ENCODE measurements at places on chromosomes 11 and 22.

GRCh38 chr11:73359930-73360742 lies 16.1 kb upstream of the RELT start:
- DNase-seq, result peak; percentile 34

GRCh38 chr11:71463331-71464211 lies 10.6 kb downstream of the NADSYN1 start:
- DNase-seq, result no peak

GRCh38 chr11:75262436-75262835 lies 21.9 kb downstream of the TPBGL start:
- no peak for DNase-seq

DNA sequence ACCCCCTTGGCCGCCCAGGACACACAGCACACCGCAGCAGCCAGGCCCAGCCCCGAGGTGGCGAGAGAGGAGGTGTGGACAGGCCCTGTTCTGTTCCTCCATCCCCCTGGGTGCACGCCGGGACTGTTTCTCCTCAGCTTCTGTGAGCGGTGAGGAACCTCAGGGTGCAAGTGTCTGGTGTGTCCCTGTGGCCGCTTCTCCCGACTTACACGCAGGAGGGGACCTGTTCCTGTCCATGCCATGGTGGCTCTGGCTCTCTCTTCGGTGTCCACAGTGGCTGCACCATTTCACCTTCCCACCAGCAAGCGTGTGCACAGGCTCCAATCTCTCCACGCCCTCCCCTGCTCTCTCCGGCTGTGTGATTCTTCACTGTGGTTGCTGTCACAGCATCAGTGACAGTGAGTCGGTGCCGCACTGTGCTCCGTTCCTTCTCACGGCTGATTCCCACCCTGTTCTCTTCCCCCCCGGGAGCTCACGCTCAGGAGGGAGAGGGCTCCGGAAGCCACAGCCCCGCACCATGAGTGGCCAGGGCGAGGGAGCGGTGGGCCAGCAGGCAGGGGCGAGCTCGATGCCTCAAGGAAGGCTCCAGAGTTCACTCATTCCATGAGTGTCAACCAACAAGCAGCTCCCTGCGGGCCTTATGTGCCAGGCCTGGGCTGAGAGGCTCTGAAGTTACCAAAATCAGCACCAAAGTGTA lies 18.6 kb upstream of the WNT7B start:
- no peak for DNase-seq

GRCh38 chr11:120612513-120613263 lies 101.1 kb downstream of the GRIK4 start:
- no peak for DNase-seq

DNA sequence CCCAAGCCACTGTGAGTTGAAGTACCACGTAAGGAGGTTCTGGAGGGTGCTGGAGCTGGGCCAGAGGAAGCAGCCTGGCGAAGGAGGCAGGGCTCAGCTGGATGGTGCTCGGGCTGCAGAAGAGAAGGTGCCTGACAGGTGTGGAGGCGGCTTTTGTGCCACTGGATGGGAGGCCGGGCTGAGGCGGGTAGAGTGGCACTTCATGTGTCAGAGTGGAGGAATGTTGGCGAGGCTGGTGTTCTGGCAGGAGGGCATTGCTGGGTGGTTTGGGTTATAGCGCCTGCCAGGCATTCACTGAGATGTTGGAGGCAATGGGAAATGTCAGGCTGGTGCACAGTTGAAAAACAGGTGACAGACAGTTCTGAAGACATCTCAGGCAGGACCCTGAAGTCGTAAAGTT lies 24.2 kb downstream of the UBE2L3 start:
- no peak for DNase-seq

GRCh38 chr11:95571718-95572260 lies 217.8 kb downstream of the FAM76B start:
- DNase-seq, result no peak

GRCh38 chr11:1139441-1140083 lies 18.2 kb upstream of the MUC5AC start:
- no peak for DNase-seq

DNA sequence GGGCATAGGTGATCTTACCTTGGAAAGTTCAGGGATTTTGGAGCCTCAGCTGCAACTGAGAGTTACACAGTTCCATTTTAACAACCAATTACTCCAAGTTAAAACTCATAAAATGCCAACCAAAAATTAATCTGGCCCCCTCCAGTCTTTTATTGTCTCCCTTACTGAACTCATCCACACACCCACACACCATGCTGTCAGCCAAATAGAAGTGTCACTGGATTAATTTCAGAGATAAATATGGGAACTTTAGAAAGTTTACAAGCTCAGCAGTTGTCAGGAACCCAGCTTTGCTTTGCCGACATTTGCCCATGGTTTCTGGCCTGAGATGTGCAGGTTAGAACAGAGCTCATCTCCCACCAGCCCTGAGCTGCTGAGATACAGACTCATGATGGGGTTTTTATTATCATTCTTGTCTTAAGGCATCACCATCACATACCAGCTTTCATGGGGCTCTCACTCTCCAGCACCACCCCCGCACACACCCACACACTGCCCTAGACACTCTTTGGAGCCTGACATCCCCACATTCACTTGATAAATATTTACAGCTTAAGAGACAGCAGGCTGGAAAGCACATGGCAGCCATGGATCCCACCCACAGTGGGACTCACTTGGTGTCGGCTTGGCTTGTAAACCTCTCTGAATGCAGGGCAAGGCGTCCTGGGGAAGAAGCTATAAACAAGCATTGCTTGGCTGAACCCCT lies 23.7 kb upstream of the CTR9 start:
- DNase-seq, result no peak

- no peak for DNase-seq
Measured at GRCh38 chr11:132576706-132577105, 955.6 kb downstream of the OPCML start.

DNA sequence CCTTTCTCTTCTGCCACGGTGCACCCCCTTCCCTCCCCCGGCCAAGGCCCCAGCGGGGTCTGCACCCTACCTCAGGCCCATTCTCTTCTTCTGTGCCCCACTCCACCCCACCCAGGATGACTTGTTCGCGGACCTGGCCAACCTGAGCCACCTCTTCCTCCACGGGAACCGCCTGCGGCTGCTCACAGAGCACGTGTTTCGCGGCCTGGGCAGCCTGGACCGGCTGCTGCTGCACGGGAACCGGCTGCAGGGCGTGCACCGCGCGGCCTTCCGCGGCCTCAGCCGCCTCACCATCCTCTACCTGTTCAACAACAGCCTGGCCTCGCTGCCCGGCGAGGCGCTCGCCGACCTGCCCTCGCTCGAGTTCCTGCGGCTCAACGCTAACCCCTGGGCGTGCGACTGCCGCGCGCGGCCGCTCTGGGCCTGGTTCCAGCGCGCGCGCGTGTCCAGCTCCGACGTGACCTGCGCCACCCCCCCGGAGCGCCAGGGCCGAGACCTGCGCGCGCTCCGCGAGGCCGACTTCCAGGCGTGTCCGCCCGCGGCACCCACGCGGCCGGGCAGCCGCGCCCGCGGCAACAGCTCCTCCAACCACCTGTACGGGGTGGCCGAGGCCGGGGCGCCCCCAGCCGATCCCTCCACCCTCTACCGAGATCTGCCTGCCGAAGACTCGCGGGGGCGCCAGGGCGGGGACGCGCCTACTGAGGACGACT lies 15.9 kb downstream of the RTN4RL2 start:
- DNase-seq, result peak; percentile 25

DNA sequence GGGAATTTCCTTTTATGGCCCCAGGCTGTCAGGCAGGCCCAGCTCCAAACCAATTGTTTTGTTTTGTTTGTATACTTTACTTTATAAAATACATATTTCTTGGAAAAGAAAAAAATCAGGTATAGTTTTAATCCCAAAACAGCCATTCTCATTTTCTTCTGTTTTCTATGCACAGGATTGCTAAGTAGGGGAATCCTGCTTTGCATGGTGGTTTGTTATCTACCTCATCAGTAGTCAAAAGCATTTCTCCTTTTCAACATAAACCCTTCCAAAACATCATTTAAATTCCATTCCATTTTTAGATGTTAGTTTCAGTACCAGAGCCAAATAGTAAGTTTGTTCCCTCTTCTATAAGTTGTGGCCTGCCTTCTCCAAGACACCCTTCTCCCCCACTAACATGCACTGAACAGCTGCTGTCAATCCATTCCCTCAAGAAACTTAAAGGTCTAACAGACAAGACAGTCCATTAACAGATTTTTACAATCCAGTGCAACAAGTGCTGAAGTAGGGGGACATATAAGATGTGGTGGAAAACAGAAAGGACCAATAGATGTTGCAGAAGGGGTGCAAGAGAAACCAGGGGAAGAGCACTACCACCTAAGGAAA lies 3.7 kb downstream of the ILK start:
- no peak for DNase-seq

DNA sequence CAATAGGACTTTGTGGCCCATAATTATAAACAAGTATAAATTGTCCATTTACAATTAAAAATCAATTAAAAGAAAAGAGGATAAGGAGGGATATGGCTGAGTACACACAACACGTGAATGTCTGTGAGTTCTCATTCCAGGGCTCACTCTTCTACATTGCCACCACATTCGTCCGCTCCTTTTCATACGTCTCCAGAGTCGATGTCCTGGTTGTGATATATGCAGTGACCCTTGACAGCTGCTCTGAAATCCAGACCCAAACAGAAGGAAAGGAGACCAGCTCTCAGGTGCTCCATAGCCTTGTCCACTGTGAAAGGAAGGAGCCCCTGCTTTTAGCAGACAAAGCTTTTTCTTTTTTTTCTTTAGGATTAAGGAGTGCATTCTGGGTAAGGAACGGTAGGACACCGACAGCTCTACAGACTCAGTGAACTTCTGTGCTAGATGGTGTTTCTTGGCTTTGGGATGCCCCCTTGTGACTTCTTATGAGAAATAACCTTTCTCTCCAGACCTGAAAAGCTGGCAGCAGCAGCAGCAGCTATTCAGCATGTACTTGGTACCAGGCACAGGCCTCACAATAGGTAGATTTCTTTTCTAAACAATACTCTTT lies 19.7 kb upstream of the DNAJB13 start:
- DNase-seq, result peak; percentile 29

DNA sequence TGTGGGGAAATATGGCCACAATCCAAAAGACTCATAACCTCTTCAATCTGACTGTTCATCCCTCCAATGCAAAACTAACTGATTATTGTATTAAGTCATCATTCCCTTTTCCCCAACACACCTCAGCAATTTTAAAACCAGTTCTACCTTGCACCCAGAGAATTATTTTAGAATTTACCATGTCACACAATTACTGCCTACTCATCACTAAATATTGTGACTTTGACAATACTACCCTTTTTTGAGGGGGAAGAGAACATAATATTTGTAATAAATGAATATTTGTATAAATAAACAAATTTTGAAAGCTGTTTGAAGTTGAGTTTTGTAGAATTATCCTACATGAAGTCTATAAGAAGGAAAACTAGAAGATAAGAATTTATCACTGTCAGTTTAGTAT lies 28.2 kb upstream of the CALCB start:
- DNase-seq, result no peak

- no peak for DNase-seq
Measured at GRCh38 chr22:24465566-24465965, 29.6 kb upstream of the UPB1 start.

DNA sequence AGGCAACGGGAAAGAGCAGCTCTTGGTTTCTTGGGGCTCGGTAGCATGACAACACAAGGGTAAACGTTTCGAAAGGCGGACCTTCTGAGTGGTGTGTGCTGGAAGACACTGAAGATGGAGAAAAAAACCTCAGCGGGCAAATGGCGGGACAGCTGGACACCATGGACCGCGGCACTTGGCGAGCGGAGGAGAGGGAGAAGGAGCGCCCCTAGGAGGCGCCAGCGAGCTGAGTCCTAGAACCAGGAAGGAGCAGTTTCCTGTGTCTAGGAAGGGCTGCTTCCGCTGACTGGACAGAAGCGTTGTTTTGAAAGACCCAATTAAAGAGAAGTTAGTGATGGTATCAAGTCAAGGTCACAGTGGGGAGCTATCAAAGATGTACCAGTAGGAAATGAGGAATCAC lies 44.0 kb upstream of the OPCML start:
- no peak for DNase-seq

GRCh38 chr22:28222976-28223745 lies 304.1 kb upstream of the PITPNB start:
- DNase-seq, result no peak

GRCh38 chr11:7050191-7050590 lies 29.9 kb downstream of the NLRP14 start:
- no peak for DNase-seq

DNA sequence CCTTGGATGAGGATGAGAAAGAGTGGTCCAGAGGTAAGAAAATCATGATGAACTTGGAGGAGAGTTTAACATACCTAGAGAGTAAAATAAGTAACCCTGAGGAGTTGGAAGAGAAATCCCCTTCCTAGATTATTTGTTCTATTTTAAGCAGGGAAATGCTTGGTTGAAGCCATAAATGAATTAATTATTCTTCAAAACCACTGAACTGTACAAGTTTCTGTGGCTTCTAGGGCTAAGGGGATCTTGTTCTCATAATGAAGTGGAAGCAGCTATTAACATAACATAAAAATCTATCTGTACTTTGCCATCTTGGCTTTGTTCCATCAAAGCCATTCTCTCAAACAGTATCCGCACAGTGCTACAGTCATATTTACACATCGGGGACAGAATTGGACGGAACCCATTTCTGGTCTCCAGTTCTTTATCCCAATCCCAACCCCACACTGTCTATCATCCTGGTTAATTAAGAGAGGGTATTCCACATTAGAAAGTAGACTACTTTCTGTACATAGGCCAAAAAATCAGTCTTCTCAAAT lies 14.5 kb upstream of the ARHGAP42 start:
- DNase-seq, result no peak

GRCh38 chr11:70666311-70666710 lies 268.0 kb downstream of the CTTN start:
- no peak for DNase-seq

- no peak for DNase-seq
Measured at GRCh38 chr11:32233276-32233675, 142.4 kb downstream of the RCN1 start.

DNA sequence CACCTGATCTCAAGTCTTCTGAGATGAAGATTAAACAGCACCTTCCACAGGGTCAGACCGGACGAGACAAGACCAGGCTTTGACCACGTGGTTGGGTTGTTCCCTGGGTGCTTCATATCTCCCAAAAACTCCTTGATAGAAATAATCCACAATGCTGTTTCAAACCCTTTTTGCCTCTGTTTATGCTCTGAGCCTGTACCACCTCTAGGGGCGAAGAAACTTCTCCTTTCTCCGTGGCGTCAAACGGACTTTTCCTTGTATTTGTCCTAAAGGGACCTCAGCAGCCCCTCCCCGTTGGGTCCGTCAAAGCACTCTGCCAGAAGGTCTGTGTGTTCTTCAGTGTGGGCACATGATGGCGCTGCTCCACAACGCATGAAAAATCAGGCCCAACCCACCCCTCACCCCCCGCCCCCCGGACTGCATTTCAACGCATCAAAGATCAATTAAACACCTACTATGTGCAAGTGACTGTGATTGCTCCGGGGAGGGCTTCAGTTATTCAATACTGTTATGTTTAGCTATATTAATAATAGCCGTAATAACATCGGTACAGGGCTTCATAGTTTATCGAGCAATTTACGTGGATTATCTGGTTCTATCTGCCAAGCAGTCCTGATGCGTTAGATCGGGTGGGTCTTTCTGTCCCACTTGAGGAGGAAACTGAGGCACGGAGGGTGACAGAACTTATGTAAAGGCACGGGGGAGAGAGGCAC lies 17.3 kb upstream of the EIF3D start:
- DNase-seq, result peak; percentile 16

- DNase-seq, result no peak
Measured at GRCh38 chr22:46179748-46180147, 29.4 kb downstream of the PPARA start.

Measured in CD4-positive, alpha-beta T cell treated with Interleukin-17A for 1 hour (primary cell).